ENCODE measurements at places on chromosomes 12 and 14.

DNA sequence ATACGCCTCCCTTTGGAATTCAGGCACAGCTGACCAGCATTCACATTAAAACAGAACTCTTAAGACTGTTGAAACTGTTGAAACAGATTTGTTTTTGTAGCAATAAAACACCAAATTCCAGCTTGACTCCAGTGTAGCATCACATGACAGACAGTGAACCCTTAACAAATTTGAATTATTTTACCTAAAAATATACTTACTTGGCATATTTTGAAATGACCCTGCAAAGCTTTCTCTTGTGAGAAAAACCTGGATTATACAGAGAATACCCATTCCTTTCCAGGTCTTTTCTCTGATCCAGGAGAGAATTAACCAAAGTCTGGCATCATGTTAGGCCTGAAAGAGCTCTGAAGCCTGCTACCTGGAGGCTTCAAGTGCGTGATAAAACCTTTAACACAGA is 410.3 kb downstream of the FOXG1 start:
- DNase-seq, result no peak

DNA sequence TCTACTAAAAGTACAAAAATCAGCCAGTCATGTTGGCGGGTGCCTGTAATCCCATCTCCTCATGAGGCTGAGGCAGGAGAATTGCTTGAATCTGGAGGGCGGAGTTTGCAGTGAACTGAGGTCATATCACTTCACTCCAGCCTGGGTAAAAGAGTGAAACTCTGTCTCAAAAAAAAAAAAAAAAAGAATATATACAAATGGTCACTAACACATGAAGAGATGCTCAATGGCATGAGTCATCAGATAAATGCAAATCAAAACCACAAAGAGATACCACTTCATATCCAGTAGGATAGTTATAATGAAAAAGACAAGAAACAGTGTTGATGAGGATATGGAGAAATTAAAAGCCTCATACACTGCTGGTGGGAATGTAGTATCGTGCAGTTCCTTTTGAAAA is 33.6 kb upstream of the METAP2 start:
- DNase-seq, result no peak

GRCh38 chr14:105250008-105250366 is 1.7 kb downstream of the BTBD6 start:
- DNase-seq, result no peak

DNA sequence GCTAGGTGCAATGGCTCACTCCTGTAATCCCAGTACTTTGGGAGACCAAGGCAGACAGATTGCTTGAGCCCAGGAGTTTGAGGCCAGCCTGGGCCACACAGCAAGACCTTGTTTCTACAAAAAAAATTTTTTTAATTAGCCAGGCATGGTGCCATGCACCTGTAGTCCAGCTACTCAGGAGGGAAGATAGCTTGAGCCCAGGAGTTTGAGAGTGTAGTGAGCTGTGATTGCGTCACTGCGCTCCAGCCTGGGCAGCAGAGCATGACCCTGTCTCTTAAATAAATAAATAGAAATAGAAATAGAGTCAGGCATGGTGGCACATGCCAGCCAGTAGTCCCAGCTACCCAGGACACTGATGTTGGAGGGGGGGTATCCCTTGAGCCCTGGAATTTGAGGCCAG is 36.7 kb upstream of the CLIP1 start:
- DNase-seq, result no peak

DNA sequence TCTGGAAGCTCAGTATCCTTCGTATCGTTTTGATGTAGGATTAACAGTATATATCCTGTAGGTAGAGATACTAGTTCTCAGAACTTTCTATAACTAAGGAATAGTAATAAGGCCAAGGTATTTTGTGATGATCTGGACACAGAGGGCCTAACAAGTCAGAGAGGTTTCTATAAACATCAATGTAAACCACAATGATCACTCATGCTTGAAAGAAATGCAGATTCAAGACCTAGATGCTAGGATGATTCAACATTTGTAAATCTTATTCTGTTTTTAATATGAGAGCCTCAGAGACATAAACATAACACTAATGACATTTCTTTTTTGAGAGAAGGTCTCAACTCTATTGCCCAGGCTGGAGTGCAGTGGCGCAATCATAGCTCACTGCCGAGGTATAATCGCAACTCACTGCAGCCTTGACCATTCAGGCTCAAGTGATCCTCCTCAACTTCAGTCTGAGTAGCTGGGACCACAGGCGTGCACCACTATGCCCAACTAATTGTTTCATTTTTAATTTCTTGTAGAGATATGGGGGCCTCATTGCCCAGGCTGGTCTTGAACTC is 16.2 kb downstream of the SUPT16H start:
- no peak for DNase-seq

Data from stimulated activated CD8-positive, alpha-beta memory T cell treated with anti-CD3 and anti-CD28 coated beads, Interleukin-4, amount 100 ng/mL, for 4 hours (primary cell).